NCI-H1694 (cell line): ENCODE measurements at places on chromosomes 3 and 15.

DNA sequence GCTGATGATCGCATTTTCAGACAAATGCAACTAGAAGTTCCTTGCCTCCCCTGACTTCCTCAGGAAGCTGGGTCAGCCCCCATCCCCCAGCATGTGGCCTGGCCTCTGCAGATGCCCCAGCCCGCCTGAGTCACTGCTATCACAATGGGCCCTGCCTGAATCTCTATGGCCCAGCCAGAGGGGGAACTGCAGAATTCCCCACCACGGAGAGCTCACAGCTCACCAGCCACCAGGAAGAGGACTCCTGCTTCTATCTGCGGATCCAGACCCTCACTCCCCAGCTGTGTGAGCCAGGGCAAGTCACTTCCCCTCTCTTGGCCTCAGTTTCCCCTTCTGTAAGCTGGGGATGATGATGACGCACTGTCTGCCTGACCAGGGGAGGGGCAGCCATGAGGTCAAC is 6.9 kb downstream of the PLXND1 start:
- DNase-seq, result no peak

GRCh38 chr3:112333002-112333380 is at the start of gene CD200:
Gene CD200, plus strand, starts transcription at chr3:112333156. Its CDS starts 57 bp downstream, at chr3:112333213.
- DNase-seq, result no peak

- DNase-seq, result no peak
Observed at GRCh38 chr3:128215290-128215689, 62.0 kb downstream of the EEFSEC start.

DNA sequence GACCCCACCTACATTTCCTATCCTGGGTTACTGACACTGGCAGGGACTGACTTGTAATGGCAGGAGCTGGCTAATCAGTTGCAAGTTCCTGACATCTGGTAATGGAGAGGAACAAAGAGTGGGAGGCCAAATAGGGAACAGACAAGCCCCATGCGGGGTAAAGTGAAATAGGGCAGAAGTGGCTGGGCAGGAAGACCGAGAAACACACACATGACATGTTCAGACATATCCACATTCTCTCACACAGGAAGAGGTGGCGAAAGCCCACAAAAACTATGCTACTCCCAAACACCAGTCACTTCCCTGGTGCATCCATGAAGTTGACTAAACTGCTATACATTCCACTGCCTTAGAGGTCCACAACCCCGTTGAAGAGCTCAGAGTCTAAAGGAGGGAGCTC is 394.1 kb upstream of the TBL1XR1 start:
- no peak for DNase-seq

- no peak for DNase-seq
Observed at GRCh38 chr3:143314251-143315093, 194.9 kb downstream of the CHST2 start.
